ENCODE measurements at places on chromosomes 11 and 22.

DNA sequence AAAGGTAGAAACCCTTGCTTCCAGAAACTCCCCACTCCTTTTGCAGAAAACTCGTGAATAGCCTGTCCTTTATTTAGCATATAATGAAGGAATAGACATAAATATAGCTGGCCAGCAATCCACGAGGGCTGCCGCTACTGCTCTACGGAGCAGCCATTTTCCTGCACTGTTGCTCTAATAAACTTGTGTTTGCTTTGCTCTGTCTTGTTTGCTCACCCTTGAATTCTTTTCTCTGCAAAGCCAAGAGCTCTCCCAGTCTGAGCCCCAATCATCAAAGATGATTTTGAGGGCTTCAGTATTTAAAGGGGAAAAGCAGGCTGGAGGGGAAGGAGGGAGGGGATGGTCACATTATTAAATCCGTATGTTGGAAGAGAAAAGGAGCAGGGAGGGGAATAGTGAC is 16.6 kb upstream of the CHKA start:
- no peak for DNase-seq

GRCh38 chr11:75925785-75926164 is 110.8 kb downstream of the UVRAG start:
- DNase-seq, result no peak

GRCh38 chr22:45717789-45718188 is 46.2 kb downstream of the ATXN10 start:
- no peak for DNase-seq

DNA sequence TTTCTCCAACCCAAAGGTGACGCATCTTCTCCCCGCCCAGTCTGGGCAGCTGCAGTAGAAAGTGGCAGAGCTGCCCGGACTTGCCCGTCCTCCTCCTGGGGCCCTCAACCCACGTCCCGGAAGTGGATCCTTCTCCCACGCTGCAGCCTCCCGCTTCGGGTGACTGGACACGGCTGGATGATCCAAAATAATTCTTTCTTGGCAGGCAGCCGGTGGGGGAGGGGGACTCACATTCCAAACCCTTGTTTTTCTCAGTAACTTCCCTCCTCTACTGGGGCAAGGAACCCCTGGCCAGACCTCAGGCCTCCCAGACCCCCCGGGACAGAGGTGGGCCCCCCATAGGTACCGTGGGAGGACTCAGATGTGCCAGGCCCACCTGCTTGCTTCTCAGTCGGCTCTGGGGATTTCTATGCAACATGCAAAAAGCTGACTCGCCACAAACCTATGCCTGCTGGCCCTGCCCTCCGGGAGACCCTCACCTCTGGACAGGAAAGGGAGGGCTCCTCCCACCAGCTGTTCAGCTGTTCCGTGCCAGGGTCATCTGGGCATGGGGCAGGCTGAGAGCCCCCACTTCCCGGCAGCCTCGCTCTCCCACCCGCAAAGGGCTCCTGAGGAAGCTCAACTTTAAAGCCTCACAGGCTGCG is 1.4 kb downstream of the PLXNB2 start:
- DNase-seq, result no peak

GRCh38 chr11:57353852-57354251 is 15.7 kb downstream of the P2RX3 start:
- DNase-seq, result no peak

GRCh38 chr11:81970886-81971285 is 762.8 kb downstream of the FAM181B start:
- DNase-seq, result no peak

DNA sequence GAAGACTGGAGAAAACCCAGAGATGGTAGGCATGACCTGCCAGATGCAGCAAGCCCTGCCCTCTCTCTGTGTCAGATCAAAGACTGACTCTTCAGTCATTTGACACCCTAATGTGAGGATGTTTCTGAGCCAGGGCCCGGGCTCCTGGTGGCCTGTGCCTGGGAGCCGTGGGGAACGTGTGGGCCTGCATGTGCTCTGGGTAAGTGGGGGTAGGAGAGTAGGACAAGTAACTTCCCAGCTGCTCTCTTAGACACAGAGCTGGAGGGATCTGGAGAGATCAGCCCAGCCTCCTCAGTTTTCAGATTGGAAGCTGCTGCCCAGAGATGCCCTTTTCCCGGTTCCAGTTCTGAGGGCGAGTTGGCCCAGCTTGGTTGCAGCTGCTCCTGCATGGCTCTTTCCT is 110.8 kb downstream of the TEAD1 start:
- DNase-seq, result no peak

- DNase-seq, result no peak
Observed at GRCh38 chr11:7532405-7533145, 18.8 kb downstream of the PPFIBP2 start.

DNA sequence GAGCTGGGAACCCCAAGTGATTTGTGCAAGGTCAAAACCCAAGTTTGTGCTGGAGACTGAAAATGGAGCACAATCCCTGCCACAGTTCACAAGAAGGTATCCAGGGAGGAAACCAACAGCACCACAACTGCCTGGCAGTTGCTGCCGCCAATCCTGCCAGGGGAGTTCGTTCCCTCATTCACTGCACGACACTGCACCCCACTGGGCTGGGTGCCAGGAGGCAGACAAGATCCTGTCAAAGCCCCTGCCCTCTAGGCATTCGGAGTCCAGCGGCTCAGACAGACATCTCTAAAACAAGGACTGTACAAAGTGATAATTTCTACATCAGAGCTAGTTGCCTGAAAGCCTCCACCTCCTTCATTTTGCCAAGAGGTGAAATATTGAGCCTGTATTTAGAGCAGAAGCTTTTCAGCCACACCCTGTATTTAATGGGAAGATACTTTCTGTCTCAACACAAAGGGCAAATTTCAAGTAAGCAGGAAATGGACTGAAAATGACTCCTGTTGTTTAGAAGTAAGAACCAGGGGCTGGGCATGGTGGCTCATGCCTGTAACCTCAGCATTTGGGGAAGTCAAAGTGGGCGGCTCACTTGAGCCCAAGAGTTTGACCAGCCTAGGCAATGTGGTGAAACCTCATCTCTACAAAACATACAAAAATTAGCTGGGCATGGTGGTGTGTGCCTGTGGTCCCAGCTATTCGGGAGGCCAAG is 277.4 kb upstream of the NARS2 start:
- DNase-seq, result no peak

DNA sequence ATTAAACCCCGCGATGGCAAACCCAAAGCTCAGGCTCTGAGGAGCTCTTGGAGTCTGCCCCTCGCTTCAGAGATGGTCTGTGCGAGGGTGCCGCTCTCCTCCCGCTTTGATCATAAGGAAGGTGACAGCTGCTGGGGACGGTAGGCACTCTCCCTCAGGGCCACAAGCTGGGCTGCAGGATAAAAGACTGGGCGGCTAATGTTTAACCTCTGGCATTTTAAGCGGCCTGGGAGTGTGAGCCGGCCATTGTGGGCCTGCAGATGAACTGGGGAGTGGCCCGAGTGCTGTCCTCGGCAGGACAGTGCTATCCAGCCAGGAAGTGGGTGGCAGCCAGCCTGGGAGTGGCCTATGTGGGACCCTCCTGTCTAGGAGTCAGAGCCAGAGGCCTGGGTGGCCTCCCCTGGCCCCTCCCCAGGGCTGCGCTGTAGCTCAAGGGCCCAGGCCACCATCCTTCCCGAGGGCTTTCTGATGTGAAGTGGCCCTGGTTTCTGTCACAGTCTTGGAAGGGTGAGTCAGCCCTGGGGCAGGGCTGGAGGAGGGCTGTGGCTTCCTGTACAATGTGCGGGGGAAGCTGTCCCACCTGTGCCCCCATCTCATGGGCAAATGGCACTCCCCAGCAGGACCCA is 58.7 kb upstream of the PRODH start:
- no peak for DNase-seq

DNA sequence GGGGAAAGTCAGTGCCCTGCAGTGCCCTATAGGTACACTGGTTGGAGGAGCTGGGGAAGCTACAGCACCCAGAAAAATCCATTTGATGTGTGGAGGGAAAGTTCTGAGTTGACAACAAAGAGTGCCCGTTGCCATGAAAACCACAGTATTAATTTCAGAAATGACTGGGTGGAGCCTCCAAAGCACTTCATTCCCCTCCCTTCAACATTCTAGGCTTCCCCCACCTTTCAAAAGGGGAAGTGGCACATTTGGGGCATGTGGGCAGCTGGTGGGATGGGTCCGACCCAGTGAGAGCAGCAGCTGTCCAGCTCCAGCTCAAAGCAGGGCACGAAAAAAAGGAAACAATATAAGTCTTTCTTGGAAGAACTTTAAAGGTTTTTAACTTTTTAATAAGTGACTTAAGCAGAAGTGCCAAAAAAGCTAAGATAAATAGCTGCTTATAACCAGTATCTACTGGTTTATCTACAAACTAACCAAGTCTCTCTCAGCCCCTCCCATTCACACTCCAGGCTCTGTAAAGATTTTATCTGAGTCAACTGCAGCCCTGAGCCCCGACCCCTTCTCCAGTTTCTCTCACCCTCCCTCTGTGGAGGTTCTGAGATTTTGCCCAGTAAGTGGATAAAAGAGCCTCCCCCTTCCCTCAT is 9.0 kb upstream of the AHNAK start:
- no peak for DNase-seq

All from stimulated activated CD4-positive, alpha-beta T cell treated with anti-CD3 and anti-CD28 coated beads, Interleukin-1b, Interleukin-23, amount 100 ng/mL, for 4 hours (primary cell).